Dermis blood vessel endothelial cell (primary cell): ENCODE measurements at places on chromosomes 4 and X.
A peak's percentile ranks its signal among the peaks of the same experiment; 100 is the strongest.

DNA sequence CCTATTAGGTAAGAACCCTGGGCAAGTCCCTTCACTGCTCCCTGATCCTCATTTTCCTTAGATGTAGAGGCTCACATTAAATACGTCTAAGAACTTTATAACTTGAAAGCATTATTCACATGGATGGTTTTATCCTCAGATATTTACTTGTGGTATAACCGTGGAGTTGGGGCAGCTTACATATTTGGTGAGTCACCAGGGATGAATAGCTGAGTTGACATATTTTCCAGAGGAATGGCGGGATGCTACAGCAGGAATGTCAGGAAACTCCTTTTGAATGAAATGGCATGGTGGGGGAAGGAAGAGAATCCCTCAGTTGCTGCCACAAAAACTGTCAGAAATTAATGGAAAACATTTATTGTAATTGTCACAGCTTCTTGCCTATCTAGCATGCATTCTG, 165.3 kb upstream of the RPS6KA3 start:
- DNase-seq: no peak

DNA sequence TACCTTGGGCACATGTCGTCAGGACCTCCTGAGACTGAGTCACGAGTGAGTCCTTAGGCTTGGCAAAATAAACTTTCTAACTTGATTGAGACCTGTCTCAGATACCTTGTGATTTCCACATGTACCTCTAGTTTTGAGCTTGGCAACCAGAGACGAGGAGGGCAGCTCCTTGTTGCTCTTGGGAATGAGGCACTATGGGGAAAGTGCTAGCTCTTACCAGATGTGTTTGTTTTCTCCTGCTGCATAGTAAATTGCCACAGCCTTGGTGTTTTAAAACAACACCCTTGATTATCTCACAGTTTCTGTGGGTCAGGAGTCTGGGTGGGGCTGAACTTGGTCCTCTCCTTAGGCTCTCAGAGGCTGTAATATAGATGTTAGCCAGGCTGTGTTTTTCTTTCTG, 59.1 kb upstream of the MAML3 start:
- DNase-seq: no peak

- no peak for DNase-seq
These were observed 118.8 kb upstream of the PCDH18 start for GRCh38 chr4:137651128-137651527.

DNA sequence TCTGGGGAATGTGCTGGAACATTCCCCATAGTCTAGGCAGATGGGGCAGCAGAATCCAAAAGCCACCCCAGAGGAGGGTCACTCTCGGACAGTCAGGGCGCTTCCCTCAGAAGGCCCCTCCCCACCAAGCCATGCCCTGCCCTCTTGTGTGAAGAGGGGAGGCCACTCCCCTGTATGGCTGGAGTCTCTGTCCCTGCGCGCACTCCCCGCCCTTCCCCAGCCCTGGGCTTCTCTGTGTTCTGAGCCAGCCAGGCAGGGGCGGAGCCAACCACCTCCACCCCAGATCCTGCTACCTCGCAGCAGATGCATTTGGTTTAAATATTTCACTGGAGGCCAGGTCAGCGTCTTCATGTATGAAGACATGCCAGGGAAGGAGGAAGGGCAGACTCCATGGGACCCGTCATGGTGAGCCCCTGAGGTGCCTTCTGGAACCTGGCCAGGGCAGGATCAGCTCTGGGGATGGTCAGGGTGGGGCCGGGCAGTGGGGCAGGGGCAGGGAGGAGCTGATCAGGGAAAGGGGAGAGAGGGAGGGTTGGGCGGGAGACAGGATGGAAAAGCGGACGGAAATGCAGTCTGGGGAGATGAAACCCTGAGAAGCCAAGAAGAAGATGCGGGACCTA, 107.3 kb downstream of the ADRA2C start:
- no peak for DNase-seq

DNA sequence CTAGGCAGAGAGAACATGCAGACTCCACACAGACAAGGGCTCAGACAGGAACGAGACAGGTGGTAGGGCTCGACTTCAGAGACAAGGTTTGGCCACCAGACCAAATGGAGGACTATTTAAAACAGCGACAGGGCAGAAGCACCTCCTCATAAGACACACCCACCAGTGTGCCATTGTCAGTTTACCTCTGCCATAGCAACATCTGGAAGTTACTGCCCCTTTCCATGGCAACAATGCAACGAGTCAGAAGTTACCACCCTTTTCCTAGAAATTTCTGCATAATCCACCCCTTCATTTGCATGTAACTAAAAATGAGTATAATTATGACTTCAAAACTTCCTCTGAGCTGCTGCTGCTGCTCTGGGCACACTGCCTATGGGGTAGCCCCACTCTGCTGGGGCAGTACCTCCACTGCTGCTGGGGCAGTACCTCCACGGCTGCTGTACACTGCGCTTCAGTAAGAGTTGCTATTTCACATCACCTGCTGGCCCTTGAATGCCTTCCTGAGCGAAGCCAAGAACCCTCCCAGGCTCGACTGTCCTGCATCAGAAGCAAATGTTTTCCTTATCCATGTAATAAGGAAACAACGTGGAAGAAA, 2222.3 kb upstream of the AGA start:
- no peak for DNase-seq

GRCh38 chr4:53928825-53929224, 135.6 kb downstream of the CHIC2 start:
- DNase-seq: no peak

- DNase-seq: peak; percentile 10
These were observed 89.6 kb upstream of the KIT start for GRCh38 chr4:54568184-54568583.

DNA sequence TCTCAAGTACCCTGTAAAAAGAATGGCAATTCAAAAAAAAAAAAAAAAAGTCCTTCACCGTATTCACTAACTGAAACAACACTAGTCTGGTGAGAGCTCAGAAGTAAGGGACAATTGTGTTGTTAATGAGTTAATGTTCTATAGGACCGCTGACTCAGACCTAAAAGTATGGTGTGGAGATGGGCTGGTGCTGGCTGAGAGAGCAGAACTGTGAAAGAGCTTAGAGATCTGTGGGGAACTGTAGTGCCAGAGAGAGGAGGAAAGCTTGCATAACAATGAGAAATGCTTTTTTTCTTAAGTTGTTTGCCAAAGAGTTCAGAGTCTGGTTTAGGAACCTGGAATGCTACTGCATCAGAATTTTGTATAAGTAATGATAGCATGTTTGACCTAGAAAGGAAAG, 65.1 kb downstream of the LHFPL1 start:
- no peak for DNase-seq

GRCh38 chrX:80879916-80880315, 70.2 kb upstream of the BRWD3 start:
- DNase-seq: no peak

- DNase-seq: no peak
These were observed 123.3 kb downstream of the ARHGEF9 start for GRCh38 chrX:63661676-63662075.
